ENCODE measurements at places on chromosomes 1 and 21.

GRCh38 chr1:57272150-57272549, 151.7 kb downstream of the DAB1 start:
- no peak for DNase-seq

DNA sequence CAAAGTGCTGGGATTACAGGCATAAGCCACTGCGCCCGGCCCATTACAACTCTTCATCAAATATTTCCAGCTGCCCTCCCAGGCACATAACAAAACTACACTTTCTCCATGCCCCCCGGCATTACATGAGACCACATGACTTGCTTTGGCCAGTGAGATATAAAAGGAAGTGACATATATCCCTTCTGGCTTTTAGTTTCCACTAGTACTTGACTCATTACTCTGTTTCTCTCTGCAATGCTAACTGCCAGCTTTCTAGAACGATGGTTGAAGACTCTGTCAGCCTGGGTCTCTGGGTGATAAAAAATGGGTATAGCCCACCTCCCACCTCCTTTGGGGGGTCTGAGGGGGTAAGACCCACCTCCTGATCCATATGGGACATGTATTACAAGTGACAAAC, 24.2 kb downstream of the ABL2 start:
- no peak for DNase-seq

- DNase-seq: no peak
Observed at GRCh38 chr1:15206418-15207030, 40.5 kb upstream of the FHAD1 start.

DNA sequence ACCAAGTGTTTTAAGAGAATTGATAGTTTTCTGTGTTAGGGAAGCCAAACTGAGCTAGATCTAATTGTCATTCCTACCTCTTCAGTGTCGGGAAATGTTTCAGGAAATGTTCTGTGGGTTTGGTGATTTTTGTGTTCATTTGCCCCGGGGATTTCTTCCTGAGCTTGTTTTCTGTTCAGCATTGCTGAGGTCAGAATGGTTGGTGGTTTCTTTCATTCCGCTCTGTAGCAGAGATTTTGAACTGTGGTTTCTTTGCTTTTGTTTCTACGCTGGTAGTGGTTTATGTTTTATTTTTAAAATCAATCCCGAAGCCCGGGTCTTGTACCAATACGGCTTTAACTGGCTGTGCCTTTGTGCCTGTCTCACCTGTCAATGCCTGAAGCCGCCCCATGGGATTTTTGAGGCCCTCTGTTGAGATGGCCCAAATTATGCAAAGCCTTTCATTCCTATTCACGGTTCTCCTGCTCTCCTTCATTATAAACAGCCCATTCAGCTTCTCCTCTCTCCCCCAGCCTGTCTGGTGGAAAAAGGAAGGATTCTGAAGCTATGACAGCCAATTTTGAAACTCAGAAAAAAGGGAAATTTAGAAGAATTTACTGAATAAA, 417.2 kb upstream of the KAZN start:
- DNase-seq: no peak

GRCh38 chr21:29958551-29958950, 18.8 kb upstream of the GRIK1 start:
- no peak for DNase-seq

DNA sequence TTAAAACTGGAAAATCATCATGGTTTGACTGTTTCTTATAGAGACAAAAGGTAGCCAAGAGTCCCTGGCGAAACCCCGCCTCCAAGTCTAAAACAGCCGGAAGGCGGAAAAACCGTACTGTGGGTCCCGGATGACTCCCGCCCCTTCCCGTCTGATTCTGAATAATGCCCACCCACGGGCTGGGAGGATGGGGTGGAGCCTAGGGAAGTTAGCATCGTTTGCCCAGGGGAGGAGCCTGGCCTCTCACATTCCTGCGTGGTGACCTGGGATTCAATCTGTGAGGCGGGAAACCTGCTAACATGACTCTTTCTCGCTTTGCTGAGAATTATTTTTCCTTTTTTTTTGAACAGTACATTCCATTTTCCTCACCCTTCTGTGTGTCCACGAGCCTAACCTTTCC, 124.9 kb downstream of the KCNK1 start:
- no peak for DNase-seq

Data from Karpas-422 (cell line).